ENCODE measurements at places on chromosomes 12 and 14. TPM values are rescaled to one million over a fixed set of nuclear protein-coding genes. Genes with fewer than 3 reads are reported as not detected.
A peak's percentile ranks its signal among the peaks of the same experiment; 100 is the strongest.

GRCh38 chr12:100672075-100672592 is 98.7 kb downstream of the GAS2L3 start:
- H3K4me3 ChIP-seq = no peak overlapping the region
- H3K27ac ChIP-seq = no peak overlapping the region
- peaks cover 4% of the 10 kb centered on the region for H3K27me3 ChIP-seq
- no peak for DNase-seq

- no peaks in the 10 kb centered on the region for H3K27me3 ChIP-seq
- DNase-seq = no peak
- no peak overlapping the region for H3K27ac ChIP-seq
Observed at GRCh38 chr14:95302667-95303506, 16.8 kb downstream of the CLMN start.

- H3K27ac ChIP-seq = no peak overlapping the region
- no peaks in the 10 kb centered on the region for H3K27me3 ChIP-seq
- DNase-seq = no peak
- H3K4me1 ChIP-seq = no peaks in the 10 kb centered on the region
- no peaks in the 10 kb centered on the region for H3K36me3 ChIP-seq
Observed at GRCh38 chr12:97398704-97399103, 63.9 kb upstream of the RMST start.

DNA sequence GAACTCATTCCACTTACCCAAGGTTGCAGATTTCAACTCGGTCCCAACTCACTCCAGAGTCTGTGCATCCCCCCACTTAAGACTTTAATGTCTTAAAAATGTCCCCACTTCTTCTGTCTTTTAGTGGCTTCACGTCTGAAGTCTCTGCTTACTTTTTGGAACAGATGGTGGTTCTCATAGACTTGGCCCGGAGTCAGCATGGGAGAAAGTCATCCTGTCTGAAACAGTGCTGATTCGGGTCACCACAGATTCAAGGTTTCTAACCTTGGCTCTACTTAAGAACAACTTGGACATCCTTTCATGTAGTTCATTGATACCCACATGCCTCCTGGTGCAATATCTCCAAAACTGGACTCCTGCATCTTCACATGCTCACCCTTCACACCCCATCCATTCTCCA is 26.0 kb downstream of the CHST11 start:
- H3K27ac ChIP-seq = no peak overlapping the region
- no peak for DNase-seq
- no peaks in the 10 kb centered on the region for H3K36me3 ChIP-seq
- H3K4me1 ChIP-seq = peaks cover 9% of the 10 kb centered on the region

DNA sequence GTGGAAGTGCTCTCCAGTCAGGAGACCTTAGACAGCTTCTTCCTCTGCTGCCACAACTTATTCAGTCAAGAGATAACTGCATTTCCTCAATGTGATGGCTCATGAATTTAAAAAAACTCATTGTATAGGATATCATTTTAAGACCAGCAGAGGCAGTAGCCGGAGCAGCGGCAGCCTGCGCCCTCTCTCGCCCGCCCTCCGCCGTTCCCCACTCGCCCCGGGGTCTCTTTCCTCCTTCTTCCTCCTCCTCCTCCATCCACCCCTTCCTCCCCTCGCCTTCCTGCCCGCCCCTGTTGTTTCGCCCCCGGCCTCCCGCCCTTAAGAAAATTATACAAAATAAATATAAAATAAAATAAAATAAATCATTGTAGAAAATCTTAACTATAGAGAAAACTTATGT is 687.6 kb downstream of the FLRT2 start:
- H3K27ac ChIP-seq = no peak overlapping the region
- H3K4me3 ChIP-seq = no peak overlapping the region
- no peaks in the 10 kb centered on the region for H3K36me3 ChIP-seq
- DNase-seq = no peak

GRCh38 chr12:30729547-30729946 is 25.2 kb downstream of the CAPRIN2 start:
- no peak overlapping the region for H3K4me3 ChIP-seq
- H3K27ac ChIP-seq = no peak overlapping the region
- DNase-seq = no peak
- no peaks in the 10 kb centered on the region for H3K4me1 ChIP-seq
- peaks cover 51% of the 10 kb centered on the region for H3K36me3 ChIP-seq

GRCh38 chr12:52193991-52194390 is 2.2 kb upstream of the KRT80 start:
- H3K4me1 ChIP-seq = peaks cover 57% of the 10 kb centered on the region
- no peak overlapping the region for H3K4me3 ChIP-seq
- H3K27ac ChIP-seq = peak overlapping the region; percentile 1
- no peaks in the 10 kb centered on the region for H3K36me3 ChIP-seq
- H3K27me3 ChIP-seq = no peaks in the 10 kb centered on the region
- DNase-seq = no peak

GRCh38 chr12:18906395-18906794 is 168.5 kb downstream of the CAPZA3 start:
- H3K27ac ChIP-seq = no peak overlapping the region
- H3K4me1 ChIP-seq = no peaks in the 10 kb centered on the region
- H3K27me3 ChIP-seq = no peaks in the 10 kb centered on the region
- no peak for DNase-seq
- H3K36me3 ChIP-seq = no peaks in the 10 kb centered on the region

DNA sequence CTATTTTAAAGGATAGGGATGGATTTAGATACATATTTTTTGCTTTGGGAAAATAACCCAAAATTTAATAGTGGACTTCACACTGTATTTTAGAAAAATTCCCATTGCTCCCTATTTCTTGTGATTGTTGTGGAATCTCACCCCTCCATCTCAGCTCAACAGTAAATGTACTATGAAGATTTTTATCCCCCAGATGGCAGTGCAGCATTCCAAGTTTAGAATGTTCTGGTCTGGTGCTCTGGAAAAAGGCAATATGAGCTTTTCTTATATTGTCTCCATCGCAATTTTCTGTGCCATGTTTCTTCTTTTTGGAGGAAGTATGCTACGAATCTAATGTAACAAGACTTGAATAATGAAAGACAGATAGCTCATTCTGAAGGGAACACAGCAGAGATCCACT is 471.7 kb upstream of the SYT1 start:
- no peaks in the 10 kb centered on the region for H3K36me3 ChIP-seq
- H3K27ac ChIP-seq = no peak overlapping the region
- no peaks in the 10 kb centered on the region for H3K4me1 ChIP-seq
- no peaks in the 10 kb centered on the region for H3K27me3 ChIP-seq

- no peak overlapping the region for H3K4me3 ChIP-seq
- no peak overlapping the region for H3K27ac ChIP-seq
- no peaks in the 10 kb centered on the region for H3K27me3 ChIP-seq
- H3K4me1 ChIP-seq = peaks cover 3% of the 10 kb centered on the region
- DNase-seq = no peak
Observed at GRCh38 chr12:114864837-114865551, 181.0 kb upstream of the TBX3 start.

GRCh38 chr14:58671024-58671423 is 33.3 kb downstream of the DACT1 start:
- no peaks in the 10 kb centered on the region for H3K4me1 ChIP-seq
- H3K4me3 ChIP-seq = no peak overlapping the region
- H3K27me3 ChIP-seq = no peaks in the 10 kb centered on the region
- no peak for DNase-seq

Gene PCED1B
- total RNA-seq = 8.8 TPM

Gene CLECL1
- total RNA-seq = not detected

Gene TFCP2
- 17.8 TPM for total RNA-seq

Gene MYF5
- total RNA-seq = not detected

Gene KRT73
- not detected for total RNA-seq

Gene CDH24
- 2.1 TPM for total RNA-seq

Gene RND1
- total RNA-seq = 0.36 TPM

Gene MAPKAPK5
- total RNA-seq = 48.2 TPM
